A673 (cell line): ENCODE measurements at places on chromosomes 6 and 20. TPM values are rescaled to one million over a fixed set of nuclear protein-coding genes. Genes with fewer than 3 reads are reported as not detected.
A peak's percentile ranks its signal among the peaks of the same experiment; 100 is the strongest.

Gene GABRR2
- total RNA-seq: 0.67 and 0.74 TPM in 2 replicates

Gene GPANK1
- total RNA-seq: 27.7 and 32.0 TPM in 2 replicates

Gene BCAS1
- total RNA-seq: 1.4 and 2.6 TPM in 2 replicates

Gene CBLN4
- not detected in 2 replicates for total RNA-seq

Gene COL10A1
- total RNA-seq: not detected in 2 replicates

Gene FILIP1
- total RNA-seq: 0.24 and 0.32 TPM in 2 replicates

GRCh38 chr6:105844275-105844883 is 241.8 kb upstream of the PRDM1 start:
- DNase-seq: no peak

DNA sequence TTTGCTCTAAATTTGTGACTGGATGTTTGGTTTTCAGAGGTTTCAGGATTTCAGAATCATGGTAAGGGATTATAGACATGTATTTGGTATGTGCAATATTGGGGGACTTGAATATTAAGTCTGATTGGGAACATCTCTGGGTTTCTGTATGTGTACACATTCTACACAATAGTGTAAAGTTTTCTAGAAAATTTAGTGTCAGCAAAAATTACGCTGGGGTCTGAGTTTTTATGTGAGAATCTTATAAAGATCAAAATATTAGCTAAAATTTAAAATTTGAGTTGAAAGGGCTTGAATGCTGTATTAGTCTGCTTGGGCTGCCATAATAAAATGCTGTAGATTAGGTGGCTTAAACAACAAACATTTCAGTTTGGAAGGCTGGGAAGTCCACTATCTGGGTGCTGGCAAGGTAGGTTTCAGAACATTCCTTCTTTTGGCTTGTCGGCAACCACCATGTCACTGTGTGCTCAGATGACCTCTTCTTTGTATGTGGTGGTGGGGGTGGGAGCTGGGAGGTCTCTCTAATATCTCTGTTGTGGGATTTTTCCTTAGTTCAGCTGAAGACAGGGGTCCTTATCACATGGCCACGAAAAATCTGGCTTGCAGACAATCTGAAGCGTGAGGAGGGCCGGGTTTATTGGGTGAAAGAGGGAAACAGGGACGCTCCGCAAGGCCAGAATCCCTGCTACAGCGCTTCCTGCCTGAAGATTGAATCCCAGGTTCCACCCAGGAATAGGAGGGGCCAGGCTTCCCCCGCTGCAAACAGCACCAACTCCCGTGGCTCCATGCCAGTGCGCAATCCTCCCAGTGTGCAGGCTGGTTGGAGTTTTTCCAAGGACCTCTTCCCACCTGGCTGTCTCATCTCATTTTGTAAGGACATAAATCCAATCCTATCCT is 299.7 kb downstream of the PLCB1 start:
- DNase-seq: no peak

- DNase-seq: no peak
Observed at GRCh38 chr6:81634155-81634880, 118.2 kb downstream of the TENT5A start.

- peak; percentile 78 for DNase-seq
Observed at GRCh38 chr20:43749734-43750294, 23.0 kb upstream of the GTSF1L start.

DNA sequence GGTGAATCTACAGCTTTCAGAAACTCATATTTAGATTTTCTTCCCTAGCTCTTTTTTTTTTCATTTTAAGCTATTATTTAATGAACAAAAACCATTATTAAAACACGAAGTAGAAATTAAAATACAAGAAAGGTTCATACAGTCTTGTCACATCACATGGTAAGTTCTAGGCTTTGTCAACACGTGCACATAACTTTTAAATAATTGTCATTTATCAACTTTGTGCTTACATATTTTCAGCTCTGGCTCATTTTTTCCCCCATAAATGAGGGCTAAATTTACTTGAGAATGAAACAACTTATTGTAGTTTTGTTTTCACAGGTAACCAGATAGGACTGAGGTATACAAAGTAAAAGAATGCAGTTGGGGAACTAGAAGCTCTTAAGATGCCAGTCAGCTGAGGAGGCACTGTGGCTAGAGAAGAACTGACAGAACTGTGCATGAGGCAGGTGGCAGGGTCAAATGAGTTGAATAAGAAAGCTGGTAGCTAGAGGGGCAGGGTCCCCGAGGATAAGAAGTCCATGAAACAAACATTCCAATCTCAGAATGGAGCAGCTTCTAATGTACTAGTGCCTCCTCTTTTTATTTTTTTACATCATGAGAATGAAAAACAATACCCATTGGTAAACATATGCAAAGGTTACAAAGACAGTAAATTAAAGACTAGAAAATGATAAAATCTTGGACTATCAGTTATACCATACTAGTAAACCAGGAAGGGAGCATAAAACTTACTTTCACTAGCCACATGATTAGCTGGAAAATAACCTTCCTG is 141.5 kb downstream of the MYB start:
- no peak for DNase-seq

DNA sequence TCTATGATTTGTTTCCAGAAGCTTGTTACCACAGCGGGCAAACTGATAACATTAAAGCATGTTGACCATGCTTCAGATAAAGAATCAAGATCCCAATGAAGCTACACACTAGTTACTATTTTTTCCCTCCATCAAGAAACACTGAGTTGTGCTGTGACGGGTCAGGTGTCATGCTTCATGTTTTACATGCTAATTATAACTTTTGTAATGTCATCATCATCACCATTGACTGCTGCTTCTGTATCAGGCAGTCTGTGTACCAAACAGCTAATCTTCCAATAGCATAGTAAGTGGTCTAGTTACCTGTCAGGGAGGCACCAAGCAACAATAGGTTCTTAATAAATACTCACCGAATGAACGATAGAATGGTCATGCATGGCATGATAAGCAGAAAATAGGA is 388.1 kb downstream of the THBS2 start:
- no peak for DNase-seq
